ENCODE measurements at places on chromosomes 13 and 19. TPM values are rescaled to one million over a fixed set of nuclear protein-coding genes. Genes with fewer than 3 reads are reported as not detected.
A peak's percentile ranks its signal among the peaks of the same experiment; 100 is the strongest.

DNA sequence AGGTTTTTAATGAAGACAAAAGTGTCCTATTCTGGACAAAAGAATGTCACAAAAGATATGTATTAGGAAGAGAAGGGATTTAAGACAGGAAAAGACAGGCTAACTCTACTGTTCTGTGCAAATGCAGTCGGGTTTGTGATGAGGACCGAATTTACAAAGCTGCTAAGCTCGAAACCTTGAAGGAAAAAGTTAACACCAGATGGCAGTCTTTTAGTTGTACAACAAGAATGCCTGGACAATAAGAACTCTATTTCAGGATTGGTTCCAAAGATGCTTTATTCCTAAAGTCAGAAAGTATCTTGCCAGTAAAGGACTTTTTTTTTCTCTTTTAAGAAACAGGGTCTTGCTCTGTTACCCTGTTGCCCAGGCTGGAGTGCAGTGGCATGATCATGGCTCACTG is 51.1 kb downstream of the HS6ST3 start:
- peak; percentile 23 for DNase-seq

- peak; percentile 23 for DNase-seq
Measured at GRCh38 chr13:81017513-81018152, 676.7 kb upstream of the SPRY2 start.

GRCh38 chr13:24232474-24232873 is 72.0 kb downstream of the SPATA13 start:
- no peak for DNase-seq

The ZNF888 gene
- 12.8 TPM for polyA plus RNA-seq

- no peak for DNase-seq
Measured at GRCh38 chr19:41784743-41785142, 11.6 kb upstream of the CEACAM3 start.

The STAP2 gene
- 28.8 TPM for polyA plus RNA-seq

GRCh38 chr19:54955376-54955775 is 8.0 kb upstream of the NLRP7 start:
- no peak for DNase-seq

- peak; percentile 48 for DNase-seq
Measured at GRCh38 chr13:35978607-35979316, 152.4 kb downstream of the DCLK1 start.

GRCh38 chr19:58058467-58058866 is 615 bp upstream of the ZNF135 start:
- DNase-seq = no peak

DNA sequence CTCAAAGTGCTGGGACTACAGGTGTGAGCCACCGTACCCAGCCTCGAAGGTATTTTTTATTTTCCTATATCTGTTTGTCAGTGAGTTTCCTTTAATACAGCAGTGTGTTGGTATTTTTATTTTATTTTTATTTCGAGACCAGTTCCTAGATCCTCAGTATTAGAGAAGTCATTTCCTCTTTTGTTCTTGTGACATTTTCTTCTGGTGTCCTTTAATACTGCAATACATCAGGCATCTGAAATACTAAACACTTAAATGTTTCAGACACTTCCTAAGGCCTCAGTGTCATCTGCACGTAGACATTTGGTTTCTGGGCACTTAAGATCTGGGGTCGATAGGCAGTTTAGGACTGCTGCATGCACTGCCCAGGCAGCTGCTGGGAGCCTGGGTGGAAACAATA is 22.5 kb downstream of the GATAD2A start:
- no peak for DNase-seq

DNA sequence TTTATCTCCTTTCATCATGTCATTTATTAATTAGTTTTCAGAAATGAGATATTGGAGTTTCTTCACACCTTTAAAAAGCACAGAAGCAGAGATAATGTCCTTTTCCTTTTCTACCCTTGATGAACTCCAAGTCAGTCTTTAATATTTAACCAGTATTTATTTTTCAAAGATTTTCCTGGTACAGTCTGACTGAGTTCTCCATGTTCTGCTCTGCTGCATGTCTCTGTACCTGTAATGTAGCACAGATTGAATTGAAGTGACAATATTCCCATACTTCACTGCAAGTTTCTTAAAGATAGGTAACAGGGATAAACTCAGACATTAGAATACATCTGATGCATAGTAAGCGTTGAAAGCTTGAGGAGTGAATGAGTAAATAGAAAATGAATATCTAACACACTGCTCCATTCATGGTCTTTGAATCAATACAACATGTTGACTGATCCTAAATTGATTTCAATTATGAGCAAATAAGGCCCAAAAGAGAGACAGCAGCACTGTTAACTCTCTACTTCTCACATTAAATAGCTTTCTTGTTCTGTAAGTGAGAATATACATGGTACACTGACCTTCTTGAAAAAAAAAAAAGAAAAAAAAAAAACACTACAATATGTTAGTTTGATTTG is 1323.6 kb upstream of the PRR20A start:
- no peak for DNase-seq

The DHRS12 gene
- 22.7 TPM for polyA plus RNA-seq

DNA sequence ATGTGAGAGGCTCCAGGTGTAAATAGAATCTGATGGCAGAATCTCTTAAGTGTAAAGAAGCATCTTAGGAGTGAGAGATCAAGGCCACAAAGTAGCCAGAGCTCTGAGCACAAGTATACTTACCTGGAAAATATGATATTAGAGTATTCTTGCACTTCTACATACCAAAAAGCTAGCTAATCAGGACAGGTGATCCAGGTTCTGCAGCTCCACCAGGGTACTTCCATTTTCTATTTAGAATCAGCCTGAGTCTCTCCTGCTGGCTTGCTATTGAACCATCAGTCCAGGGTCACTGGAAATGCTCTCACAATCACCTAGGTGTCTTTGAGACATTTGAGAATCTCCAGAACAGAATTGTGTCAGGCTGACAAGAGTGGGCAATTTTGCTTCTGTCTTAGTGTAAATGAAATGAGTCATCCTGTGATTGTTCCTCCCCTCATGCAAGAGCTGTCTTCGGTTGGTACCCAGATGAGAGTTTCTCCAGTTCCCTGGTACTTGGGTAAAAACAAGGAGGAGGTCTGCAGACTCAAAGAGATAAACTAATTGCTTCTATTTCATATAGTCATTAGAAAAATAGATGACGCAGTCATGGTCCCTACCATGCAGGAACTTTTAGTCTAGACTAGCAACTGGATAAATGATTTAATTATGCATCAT is 14.6 kb downstream of the ZNF254 start:
- no peak for DNase-seq

The PLIN3 gene
- polyA plus RNA-seq = 42.9 TPM

The ZNF415 gene
- polyA plus RNA-seq = 24.0 TPM

- no peak for DNase-seq
Measured at GRCh38 chr13:39250440-39250839, 212.2 kb downstream of the NHLRC3 start.

- DNase-seq = no peak
Measured at GRCh38 chr19:29873801-29874575, 62.2 kb downstream of the CCNE1 start.

- DNase-seq = no peak
Measured at GRCh38 chr13:20702915-20703779, at the start of gene IL17D. IL17D (plus strand) TSS chr13:20703699; CDS start chr13:20704002, 303 bp downstream.

The SUGT1 gene
- 58.1 TPM for polyA plus RNA-seq

- no peak for DNase-seq
Measured at GRCh38 chr13:68676513-68677115, 1431.0 kb upstream of the ATXN8OS start.

DNA sequence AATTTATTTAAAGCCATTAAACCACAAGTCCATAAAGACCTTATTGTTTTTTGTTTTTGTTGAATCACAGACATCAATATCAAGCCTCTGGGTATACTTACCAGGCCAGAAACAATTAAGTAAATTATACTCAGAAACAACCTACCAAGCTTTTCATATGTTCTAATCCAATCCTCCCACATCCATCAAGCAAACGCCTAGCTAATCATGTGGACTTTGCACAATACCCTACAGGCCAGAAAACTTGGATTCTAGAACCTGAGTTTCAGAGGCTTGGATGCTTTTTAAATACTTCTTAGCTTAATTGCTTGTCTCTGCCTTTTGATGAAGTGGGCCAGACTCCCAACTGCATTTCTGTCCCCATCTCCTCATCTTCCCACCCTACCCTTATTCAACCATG is 39.9 kb downstream of the TGDS start:
- no peak for DNase-seq

GRCh38 chr19:1907563-1908363 is 2.6 kb downstream of the ADAT3 start:
- DNase-seq = no peak

- no peak for DNase-seq
Measured at GRCh38 chr19:53577968-53578367, 40.0 kb downstream of the ZNF331 start.

DNA sequence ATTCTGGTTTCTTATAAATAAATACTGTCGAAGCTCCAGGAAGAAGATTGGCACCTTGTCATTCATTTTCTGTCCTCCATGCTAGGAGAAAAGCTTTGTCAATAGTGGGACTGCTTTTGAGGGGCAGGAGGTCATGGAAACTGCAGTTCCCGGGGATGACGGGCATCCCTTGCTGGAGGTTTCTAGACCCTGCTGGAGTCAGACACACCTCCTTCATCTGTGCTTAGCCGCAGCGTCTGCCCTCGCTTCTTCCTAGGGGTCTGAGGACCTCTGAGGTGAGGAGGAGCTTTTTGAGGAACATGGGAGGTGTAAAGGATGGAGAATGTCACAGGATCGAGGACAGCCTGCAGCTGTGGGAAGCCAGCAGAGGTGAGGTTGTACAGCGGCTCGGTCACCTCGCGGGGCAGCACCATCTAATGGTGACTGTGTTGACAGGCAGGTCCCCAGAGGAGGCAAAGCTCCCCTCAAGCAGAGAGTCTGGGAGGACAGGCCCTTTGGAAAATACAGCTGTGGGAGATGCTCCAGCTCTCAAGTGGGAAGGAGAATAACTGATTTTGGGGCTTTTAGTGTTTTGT is 172.7 kb upstream of the RNF113B start:
- DNase-seq = no peak

- no peak for DNase-seq
Measured at GRCh38 chr13:99963816-99964339, 7.7 kb downstream of the ZIC5 start.

The SLC35E1 gene
- polyA plus RNA-seq = 41.6 TPM

DNA sequence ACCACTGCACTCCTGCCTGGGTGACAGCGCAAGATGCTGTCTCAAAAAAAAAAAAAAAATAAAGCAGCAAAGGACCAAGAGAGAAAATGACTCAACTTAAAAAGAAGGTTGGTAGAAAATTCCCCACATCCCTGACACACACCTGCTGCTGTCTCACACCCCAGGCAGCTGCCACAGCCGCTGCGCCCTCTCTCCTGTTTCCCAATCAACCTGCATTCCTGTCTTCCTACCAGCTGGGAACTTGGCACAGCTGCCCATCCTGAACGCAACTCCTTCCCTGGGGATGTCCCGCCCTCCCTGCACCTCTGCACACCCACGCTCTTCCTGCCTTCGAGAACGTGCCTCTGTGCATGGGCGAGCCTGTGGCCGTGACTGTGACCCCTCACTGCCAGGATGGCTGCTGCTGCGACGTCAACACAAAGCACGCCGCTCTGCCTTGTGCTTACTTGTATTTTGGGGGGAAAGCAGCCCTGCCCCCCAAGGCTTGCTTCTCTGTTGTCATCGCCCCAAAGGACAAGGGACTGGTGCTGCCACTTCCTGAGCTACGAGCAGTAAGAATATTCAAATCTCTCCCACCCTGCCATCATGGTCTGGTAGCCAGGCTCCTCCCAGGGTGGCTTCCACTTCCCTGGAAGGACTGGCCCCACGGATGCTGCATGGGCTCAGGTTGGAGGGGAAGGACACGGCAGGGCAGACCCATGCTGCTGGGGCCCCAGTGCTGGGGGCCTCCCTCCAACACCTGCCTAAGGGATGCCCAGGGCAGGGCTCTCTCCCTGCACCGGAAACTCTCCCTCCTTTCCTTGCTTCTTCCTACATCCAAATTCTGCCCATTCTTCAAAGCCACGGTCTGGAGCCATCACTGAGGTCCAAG is 20.7 kb downstream of the SH3GL1 start:
- DNase-seq = no peak

- DNase-seq = no peak
Measured at GRCh38 chr13:110276553-110276950, 30.4 kb downstream of the COL4A1 start.

The ZNF709 gene
- 9.2 TPM for polyA plus RNA-seq
